MG63 (cell line): ENCODE measurements at places on chromosomes 5 and 9. TPM values are rescaled to one million over a fixed set of nuclear protein-coding genes. Genes with fewer than 3 reads are reported as not detected.

SLC9A3 gene
- total RNA-seq = 2.9 and 3.6 TPM in 2 replicates

CD14 gene
- 0.49 and 2.6 TPM in 2 replicates for total RNA-seq

GNAQ gene
- 13.2 and 20.2 TPM in 2 replicates for total RNA-seq

AMBP gene
- 0.26 TPM in 1 of 2 replicates, not detected in the other for total RNA-seq

ANKRD18B gene
- not detected in 2 replicates for total RNA-seq

SNAPC4 gene
- 9.1 and 14.1 TPM in 2 replicates for total RNA-seq

PAEP gene
- not detected in 2 replicates for total RNA-seq

MSX2 gene
- 8.5 and 10.7 TPM in 2 replicates for total RNA-seq

SOHLH1 gene
- total RNA-seq = not detected in 2 replicates

PPP3R2 gene
- total RNA-seq = not detected in 2 replicates

PCDHGA3 gene
- not detected in 2 replicates for total RNA-seq

FOXI1 gene
- total RNA-seq = 0.59 TPM in 1 of 2 replicates, not detected in the other

WNT8A gene
- total RNA-seq = not detected in 2 replicates

RAPGEF1 gene
- 19.0 and 31.3 TPM in 2 replicates for total RNA-seq

SLC6A18 gene
- not detected in 2 replicates for total RNA-seq

PLAC8L1 gene
- not detected in 2 replicates for total RNA-seq

SHOC1 gene
- total RNA-seq = not detected in 2 replicates

FBXL7 gene
- 9.4 and 17.9 TPM in 2 replicates for total RNA-seq

GADD45G gene
- total RNA-seq = 3.5 TPM in 1 of 2 replicates, not detected in the other

THBS4 gene
- 0.10 and 0.89 TPM in 2 replicates for total RNA-seq

RMI1 gene
- total RNA-seq = 11.6 and 34.4 TPM in 2 replicates

SLC23A1 gene
- not detected in 2 replicates for total RNA-seq

CORO2A gene
- total RNA-seq = 0.03 and 0.81 TPM in 2 replicates

POC5 gene
- 13.3 and 29.0 TPM in 2 replicates for total RNA-seq

TRIO gene
- 123 and 124 TPM in 2 replicates for total RNA-seq

SIT1 gene
- 1.4 and 4.0 TPM in 2 replicates for total RNA-seq

SLC6A19 gene
- total RNA-seq = not detected in 2 replicates

JAK2 gene
- 0.81 and 4.2 TPM in 2 replicates for total RNA-seq

PCDHA1 gene
- 0.10 TPM in 1 of 2 replicates, not detected in the other for total RNA-seq

SLC34A3 gene
- total RNA-seq = not detected in 2 replicates

FBN2 gene
- total RNA-seq = 6.2 and 8.9 TPM in 2 replicates

PLCXD3 gene
- not detected in 2 replicates for total RNA-seq
